Activated naive CD4-positive, alpha-beta T cell (primary cell): ENCODE measurements at places on chromosomes 13 and 19.

- no peak for DNase-seq
These were observed 8.2 kb downstream of the RAB11B start for GRCh38 chr19:8398311-8398771.

DNA sequence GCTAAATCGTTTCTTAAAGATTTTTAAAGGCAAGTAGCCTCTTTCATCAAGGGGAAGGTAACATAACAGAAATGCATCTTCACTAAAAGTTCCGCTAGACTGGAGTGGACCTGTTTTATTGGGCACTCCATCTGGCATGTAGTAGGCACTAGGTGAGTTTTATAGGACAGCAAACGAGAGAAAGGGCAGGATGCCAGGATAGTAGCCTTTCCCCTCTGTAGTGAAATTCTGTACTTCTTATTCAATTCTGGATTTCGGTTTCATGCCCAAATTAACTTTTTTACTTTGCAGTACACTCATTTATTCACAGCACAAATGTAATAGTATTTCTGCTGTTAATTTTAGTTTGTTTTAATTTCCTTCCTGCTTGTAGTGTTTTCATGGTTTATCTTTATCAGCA lies 45.2 kb downstream of the GPR180 start:
- DNase-seq, result no peak

DNA sequence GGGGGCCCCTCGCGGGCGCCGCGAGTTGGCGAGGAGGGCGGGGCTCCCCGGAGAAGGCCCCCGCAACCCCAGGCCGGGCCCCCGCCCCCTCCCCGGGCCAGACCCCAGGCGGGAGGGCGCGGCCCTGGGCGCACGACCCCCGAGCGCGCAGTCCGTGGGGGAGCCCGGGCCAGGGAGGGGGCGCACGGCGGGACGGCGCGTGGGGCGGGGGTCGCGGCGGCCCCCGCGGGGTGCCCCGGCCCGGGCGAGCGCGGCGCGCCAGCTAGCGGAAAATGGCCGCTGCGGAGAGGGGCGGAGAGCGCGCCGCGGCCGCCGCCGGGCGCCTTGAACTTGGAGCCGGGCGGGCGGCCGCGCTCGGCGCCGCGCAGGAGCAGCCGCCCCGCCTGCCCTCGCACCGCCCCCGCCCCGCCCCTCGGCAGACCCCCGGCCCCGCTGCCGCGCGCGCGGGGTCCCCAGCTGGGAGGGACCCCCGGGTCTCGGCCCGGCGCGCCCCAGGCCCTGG lies 6.4 kb upstream of the NFIC start:
- DNase-seq, result no peak

DNA sequence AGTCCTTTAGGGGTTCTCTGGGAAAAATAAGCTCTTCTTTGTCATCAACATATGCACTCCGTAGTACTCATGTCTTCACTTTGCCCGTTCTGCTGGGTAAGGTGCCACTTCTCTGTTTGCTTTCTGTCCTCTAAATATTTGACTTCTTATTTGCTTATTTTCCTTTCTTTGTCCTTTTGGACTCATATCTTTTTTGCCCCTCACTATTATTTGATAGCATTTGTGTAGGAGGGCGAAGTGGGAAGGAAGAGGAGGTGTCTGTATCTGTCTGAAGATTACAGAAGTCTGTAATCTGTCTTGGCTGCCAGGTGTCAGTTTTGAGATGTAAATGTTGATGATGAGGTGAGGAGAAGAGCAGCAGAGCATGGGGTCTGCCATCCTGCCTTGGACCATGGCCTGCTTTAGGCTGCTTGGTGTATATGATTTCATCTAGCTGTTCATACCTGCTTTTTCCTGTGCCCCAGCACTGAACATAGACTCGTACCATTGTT lies 30.8 kb downstream of the USPL1 start:
- DNase-seq, result no peak

- DNase-seq, result no peak
These were observed 279.0 kb downstream of the NHLRC3 start for GRCh38 chr13:39317291-39317690.

DNA sequence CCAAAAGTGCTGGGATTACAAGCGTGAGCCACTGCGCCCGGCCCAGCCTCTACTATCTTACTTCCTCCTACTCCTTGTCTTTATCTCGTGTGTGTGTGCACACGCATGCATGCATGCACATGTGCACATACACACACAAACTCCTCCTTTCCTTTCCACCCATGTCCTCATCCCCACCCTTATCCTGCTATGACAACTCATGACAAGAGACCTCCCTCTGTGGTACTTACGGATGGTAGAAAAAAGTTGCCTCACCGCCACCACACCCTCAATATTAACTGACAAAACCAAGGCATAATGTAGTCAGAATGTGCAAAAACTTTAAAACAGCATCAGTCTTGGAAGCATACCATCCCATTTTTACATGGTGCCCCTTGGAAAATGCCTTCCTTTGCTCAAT lies 15.9 kb upstream of the EEF1AKMT1 start:
- DNase-seq, result no peak

DNA sequence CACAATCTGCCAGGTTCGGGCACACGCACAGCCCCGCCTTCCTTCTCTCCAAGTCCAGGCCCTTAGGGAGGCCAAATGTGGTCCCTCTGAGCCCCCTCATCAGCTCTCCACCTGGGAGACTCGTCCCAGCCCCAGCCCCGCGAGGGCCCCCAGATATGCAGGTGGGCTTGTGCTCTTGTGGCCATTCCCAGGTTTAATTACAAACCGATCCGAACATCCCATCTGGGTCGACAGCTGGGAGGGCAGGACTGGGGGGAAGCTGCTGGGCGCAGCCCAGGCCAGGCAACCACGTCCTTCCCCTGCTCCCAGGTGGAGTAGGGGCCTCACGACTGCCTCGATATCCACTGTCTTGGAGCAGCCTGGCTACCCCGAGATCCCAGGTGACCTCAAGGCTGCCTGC lies 7.5 kb upstream of the C2CD4C start:
- DNase-seq, result no peak

- no peak for DNase-seq
These were observed 232.4 kb downstream of the POSTN start for GRCh38 chr13:37366044-37366770.

- no peak for DNase-seq
These were observed 388.9 kb upstream of the DACH1 start for GRCh38 chr13:72255908-72256307.

- no peak for DNase-seq
These were observed 11.1 kb upstream of the CEACAM16 start for GRCh38 chr19:44687888-44688287.
